Esophagus muscularis mucosa (tissue), 4 donors: ENCODE measurements at places on chromosomes 1 and 21. TPM values are rescaled to one million over a fixed set of nuclear protein-coding genes. Genes with fewer than 3 reads are reported as not detected.

DNA sequence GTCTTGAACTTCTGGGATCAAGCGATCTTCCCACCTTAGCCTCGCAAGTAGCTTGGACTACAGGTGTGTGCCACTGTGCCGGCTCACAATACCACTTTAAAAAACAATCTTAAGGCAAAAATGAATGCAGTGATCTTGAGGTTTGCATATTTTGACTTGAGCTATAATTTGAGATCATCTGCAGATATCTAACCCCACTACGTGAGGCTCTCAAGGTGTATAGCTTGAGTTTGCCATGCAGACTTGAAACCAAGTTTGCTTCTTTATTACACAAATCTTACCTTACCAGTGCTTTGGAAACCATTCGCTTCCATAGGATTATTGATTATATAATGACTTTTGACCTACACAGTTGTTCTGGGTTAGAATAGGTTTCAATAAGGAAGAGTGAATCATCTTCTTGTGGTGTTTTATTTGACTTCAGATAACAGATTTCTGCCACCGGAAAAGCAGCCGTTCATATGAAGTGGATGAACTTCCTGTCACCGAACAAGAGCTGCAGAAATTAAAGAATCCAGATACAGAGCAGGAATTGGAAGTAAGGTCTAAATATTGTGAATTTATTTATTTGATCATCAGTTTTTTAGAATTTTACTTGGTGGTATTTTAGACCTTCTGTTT, 155.1 kb downstream of the VPS13D start:
- DNase-seq, result no peak

- DNase-seq, result no peak
Observed at GRCh38 chr1:42747125-42747524, 7.1 kb upstream of the CLDN19 start.

DNA sequence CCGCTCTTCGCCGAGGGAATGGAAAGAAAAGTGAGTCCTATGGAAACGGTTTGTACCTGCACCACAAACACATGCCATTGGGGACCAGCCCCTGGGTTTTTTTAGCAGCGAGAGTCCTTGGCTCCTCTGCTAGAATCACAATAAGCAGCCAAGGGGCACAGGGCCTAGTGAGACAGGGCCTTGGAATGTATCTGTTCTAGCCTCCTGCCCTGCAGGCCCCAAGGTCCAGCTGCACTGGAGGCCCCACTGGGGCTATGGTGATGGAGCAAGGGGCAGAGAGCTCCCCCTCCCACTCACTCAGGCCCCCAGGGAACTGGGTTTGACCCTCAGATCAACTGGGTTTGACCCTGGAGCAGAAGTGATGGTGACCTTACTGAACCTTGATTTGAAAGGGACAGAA, 14.4 kb downstream of the SHISA4 start:
- DNase-seq, result no peak

DNA sequence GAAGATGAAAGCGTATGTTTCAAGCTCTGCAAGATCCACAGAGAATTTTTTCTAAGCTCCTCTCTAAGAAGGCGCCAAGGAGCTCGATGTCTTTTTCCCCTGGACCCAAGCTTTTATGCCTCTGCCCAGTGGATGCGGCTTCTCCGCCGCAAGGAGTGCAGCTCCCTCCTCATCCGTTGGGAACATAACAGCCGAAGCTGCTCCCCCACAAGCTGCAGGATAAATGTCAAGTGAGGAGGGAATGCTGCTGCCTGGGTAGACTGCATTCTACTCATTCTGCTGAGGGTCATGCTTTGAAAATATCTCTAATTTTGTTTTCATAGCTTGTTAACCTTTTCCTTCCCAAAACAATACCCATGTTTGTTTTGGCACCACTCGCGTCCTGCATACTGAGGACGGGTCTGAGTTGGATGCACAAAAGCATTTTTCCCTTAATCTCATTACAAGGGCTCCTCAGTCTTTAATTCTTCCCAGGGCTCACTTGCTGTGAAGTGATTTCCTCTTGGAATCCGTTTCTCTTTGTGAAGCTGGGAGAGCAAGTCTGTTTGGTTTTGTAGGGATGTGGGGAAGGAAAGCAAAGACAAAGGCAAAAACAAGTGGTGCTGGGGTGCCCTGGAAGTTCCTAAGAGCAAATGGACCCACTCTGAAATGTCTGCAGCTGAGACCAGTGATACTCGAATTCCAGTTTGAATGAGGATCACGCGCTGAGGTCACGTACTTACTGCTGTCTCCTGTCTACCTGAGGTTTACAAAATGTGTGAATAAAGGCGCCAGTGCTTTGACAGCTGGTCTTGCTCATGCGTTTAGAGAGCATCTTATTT, 134.0 kb upstream of the IRF2BP2 start:
- no peak for DNase-seq

- no peak for DNase-seq
Observed at GRCh38 chr1:162905174-162906158, 44.5 kb upstream of the CCDC190 start.

- DNase-seq, result no peak
Observed at GRCh38 chr1:64234714-64235113, 31.3 kb downstream of the UBE2U start.

GRCh38 chr1:238191170-238191569, 300.4 kb upstream of the ZP4 start:
- no peak for DNase-seq

DNA sequence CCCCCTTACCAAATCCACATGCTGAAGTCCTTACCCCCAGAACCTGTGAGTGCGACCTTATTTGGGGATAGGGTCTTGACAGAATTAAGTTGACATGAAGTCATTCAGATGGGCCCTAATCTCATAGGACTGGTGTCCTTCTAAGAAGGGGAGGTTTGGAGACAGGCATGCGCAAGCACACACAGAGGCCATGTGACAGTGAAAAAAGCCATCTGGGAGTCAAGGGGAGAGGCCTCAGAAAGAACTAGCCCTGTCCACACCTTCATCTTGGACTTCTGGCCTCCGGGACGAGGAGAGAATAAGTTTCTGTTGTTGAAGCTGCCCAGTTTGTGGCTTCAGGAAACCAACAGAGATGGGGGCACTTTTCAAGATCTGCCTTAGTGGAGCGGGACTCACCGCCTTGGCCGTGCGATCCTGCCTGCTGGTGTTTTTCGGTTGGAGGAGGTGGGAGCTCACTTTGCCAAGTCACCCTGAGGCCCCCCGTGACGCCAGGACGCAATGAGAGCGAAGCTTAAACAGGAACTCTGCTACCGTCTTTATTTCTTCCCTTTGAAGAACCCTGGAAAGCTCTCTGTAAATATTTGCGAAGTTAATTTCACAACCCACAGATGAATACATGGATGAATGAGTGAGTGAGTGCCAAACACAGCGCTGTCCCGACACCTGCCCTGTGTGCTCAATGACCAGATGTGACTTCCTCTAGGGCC, 42.5 kb upstream of the C1orf174 start:
- DNase-seq, result no peak

- DNase-seq, result no peak
Observed at GRCh38 chr1:40699787-40700186, 8.3 kb downstream of the NFYC start.

DNA sequence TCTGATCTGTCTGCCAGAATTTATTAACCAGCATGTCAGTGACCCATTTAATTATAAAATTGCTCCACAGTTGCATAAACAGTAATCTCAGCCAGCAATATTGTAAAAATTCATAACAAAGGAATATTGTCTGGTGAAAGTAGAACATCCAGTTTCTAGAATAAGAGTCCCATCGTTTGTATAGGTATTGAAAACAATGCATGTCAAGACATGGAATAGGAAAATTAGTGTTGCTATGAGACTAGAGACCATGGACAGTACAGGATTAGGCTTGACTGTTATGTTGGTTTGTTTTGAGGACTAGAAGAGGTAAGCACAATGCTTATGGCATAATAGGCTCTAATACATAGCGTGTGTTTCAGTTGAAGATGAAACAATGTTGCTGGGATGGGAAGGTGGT, 37.1 kb downstream of the ATF6 start:
- DNase-seq, result no peak

DNA sequence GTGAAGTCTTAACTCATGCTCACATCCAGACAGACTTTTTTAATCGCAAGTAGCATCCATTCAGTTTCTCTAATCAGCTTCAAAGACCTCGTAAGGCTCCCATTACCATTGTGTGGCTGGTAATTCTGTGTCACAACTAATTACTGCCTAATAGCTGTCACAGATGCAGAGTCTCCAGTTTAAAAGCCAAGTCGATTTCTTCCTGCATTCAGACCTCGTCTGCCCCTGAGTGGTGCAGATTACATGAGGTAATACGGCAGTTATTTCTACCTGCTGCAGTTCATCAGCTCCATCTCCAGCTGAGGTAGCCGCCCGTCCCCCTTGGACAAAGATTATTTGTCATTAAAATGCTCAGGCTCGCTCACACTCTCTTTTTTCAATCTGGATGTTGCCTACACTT, 34.4 kb upstream of the OLIG2 start:
- DNase-seq, result peak; percentile 45

DNA sequence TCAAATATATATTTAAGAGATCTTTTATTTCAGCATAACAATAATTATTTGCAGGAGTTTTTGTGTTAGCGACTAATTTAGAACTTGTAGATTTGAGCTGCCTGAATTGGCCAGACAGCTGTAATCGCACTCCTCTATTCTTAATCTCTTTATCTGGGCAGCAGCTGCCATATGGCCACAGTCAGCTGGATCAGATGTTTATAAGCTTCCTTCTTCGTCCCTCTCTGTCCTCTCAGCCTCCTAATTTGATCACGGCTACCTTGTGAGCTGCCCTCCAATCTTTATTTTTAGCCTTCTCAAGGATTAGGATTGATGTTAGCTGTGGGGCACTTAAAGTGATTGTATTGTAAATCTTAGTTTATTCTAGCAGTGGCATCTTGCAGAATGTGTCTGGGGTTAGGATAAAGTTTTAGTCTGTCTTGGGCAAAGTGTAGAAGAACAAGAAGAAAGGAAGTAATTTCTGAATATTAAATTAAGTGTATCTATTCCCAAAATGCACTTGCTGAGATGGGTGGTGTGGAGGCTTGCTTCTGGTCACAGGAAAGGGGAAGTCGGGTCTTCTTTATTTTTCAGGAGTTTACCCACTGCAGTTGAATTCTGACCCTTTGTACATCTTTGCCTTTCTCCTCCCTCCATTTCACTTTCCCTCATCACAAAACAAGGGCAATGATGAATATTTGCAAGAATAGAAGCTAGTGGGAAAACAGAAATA, 1.1 kb downstream of the ZBTB18 start:
- no peak for DNase-seq

DNA sequence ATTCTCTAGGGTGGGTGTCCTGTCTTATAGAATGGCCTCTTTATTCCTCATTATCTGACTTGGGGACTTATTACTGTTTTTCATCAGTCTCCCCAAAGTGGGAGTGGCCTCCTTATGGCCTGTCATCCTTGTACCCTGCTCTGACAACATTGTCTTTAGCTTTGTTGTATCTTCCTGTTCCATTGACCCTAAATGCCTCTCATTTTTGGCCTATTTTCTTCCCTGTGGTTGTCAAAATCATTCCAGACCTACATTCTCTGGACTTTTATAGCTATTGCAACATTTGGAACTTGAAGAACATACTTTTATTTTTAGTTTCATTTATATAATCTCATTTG, 9.7 kb downstream of the SFT2D2 start:
- no peak for DNase-seq

DNA sequence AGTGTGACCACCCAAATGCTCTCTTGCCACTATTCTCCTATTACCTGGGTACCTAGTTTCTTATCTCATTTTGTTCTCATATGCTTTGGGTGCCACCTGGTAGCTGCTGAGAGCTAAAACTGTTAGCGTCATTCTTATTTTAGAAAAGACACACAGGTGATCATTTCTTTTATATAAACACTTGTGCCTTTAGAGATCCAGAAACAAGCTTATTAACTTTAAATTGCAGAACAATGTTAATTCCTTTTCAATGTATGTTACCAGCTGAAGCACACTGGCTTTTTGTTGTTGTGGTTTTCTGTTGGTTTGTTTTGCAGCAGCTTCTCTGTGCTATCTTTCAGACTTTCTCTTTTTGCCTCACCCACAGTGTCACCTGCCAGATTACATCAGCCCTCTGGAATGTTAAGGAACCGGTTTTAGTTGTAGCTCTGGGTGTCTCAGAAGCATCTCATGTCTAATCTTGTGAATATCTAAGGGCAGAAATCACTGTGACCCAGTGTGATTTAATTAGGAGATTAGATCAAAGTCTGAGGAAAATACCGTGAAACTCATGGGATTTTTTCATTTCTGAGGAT, 43.4 kb upstream of the SLC19A2 start:
- DNase-seq, result no peak

DNA sequence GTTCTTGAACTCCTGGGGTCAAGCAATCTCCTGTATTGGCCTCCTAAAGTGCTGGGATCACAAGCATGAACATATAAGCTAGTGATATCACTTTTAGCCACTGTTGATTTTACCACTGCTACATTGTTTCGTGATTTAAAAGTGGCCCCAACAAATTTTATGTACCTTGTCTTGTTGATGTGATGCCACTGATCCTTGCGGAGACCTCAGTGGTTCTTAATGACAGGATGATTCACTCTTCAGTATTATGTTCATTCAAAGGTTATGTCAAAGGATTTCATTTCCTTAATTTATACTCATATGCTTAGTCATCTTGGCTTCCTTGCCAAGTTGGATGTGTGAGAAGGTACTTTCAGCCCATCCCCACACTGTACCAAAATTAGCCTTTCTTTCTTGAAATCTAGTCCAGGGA, 12.1 kb downstream of the PRKACB start:
- DNase-seq, result no peak

Gene CA6
- total RNA-seq, result not detected

Gene SEMA4A
- total RNA-seq, result 1.9 TPM

Gene CRYBG2
- total RNA-seq, result 0.42 TPM

Gene KIF14
- not detected for total RNA-seq

Gene SLC30A1
- 10.0 TPM for total RNA-seq

Gene DNASE2B
- not detected for total RNA-seq
